ENCODE measurements at places on chromosomes 11 and 22.

- DNase-seq: no peak
Observed at GRCh38 chr11:60370811-60371298, 7.5 kb upstream of the MS4A7 start.

- no peak for DNase-seq
Observed at GRCh38 chr11:107587306-107587979, 3.5 kb upstream of the ELMOD1 start.

DNA sequence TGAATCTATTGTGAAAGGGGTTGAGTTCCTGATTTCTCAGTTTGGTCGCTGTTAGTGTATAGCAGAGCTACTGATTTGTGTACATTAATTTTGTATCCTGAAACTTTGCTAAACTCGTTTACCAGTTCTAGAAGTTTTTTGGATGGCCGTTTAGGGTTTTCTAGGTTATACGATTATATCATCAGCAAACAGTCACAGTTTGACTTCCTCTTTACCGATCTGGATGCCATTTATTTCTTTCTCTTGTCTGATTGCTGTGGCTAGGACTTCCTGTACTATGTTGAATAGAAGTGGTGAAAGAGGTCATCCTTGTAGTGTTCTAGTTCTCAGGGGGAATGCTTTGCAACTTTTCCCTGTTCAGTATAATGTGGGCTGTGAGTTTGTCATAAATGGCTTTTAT lies 24.6 kb upstream of the OOSP4B start:
- no peak for DNase-seq

- peak; percentile 18 for DNase-seq
Observed at GRCh38 chr11:114762408-114762807, 84.1 kb downstream of the NXPE2 start.

- DNase-seq: no peak
Observed at GRCh38 chr11:108824545-108824944, 159.7 kb downstream of the DDX10 start.

DNA sequence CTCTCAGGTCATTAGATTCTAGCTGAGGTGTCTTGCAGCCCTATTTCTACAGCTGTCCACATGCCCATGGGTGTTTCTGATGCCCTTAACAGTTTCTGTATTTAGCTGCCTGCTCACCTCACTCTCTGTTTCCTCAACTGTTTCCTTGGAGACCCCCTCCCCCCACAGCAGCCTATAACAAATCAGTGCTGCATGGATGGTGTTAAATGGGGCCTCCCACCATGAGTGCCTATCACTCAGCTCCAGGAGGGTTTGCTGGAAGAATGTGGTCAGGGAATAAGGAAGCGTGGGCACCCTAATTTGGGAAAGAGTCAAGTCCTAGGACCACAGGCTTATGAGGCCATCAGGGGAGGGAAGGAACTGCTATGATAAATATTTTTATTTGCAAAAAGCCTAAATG lies 8.6 kb downstream of the KLHL35 start:
- DNase-seq: no peak

GRCh38 chr22:42814215-42814614 lies 42.9 kb downstream of the ARFGAP3 start:
- DNase-seq: no peak

DNA sequence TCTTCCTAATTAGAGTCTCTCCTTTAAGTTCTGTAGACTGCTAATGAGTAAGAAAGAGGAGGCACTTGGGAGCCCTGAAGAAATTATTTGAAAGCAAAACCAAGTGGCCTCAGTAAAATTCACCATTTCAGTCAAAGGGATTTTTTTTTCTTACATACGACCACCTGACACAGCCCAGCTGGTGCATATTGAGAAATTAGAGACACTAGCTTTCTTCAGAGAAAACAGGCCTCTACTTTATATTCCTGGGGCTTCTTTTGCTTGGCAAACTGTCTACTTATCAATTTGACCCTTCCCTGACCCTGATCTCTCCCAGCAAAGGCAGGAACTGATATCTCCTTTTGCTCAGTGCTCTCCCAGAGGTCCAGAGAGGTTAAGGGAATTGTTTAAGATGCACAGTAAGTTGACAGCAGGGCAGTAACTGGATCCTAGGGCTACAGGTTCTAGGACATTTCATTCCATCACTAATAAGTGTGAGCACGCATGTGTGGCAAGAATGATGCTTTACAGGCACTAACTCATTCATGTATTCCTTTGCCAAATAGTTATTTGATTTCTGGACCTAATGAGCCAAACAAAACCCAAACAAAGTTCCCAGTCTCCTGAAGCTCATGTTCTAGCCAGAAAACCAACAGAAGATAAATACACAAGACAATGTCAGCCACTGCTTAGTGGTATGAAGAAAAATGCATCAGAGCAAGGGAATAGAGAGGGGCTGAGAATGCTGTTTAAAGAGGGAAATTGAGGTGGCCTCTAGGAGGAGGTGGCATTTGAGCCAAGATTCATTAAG lies 467.6 kb downstream of the SOX6 start:
- DNase-seq: no peak

- no peak for DNase-seq
Observed at GRCh38 chr11:22769081-22769480, 60.5 kb downstream of the SVIP start.

GRCh38 chr11:16812274-16812673 lies 73.8 kb downstream of the C11orf58 start:
- DNase-seq: no peak

- DNase-seq: no peak
Observed at GRCh38 chr11:110728476-110728875, 16.2 kb upstream of the ARHGAP20 start.

GRCh38 chr11:13098616-13099289 lies 89.6 kb downstream of the RASSF10 start:
- DNase-seq: no peak

DNA sequence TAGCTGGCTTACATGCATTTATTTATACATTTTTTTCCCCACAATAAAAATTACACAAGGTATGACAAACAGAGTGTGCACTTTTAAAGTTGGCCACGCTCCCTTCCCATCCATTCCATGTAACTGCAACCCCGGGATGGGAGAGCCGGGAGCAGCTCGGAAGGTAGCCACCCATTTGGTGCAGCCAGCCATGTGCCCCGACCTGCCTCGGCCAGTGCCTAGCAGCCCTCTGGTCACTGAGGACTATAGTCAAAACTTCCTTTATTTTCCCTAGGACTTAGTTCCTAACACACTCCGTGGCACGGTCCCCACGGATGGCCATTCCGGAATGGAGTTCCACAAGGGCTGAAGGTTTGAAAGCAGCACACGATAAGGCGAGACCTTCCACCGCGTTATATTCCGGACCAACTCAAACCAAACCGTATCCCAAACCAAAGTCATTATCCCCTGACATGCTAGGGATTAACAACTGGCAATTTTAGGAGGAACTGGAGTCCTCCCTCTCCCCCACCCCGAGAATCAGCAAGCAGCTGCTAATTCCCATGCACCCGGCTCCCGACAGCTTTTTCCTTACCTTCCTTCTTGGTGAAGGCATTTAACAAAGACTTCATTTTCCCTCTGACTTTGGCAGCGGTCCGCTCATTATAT lies 426.4 kb downstream of the SHANK2 start:
- DNase-seq: no peak

GRCh38 chr11:62611705-62612365 lies 740 bp downstream of the EML3 start:
- DNase-seq: no peak

- no peak for DNase-seq
Observed at GRCh38 chr22:44776605-44777363, 24.4 kb downstream of the ARHGAP8 start.

- DNase-seq: no peak
Observed at GRCh38 chr11:117978991-117979390, 7.2 kb upstream of the IL10RA start.

GRCh38 chr22:50727678-50728522 lies 10.1 kb upstream of the ACR start:
- no peak for DNase-seq

DNA sequence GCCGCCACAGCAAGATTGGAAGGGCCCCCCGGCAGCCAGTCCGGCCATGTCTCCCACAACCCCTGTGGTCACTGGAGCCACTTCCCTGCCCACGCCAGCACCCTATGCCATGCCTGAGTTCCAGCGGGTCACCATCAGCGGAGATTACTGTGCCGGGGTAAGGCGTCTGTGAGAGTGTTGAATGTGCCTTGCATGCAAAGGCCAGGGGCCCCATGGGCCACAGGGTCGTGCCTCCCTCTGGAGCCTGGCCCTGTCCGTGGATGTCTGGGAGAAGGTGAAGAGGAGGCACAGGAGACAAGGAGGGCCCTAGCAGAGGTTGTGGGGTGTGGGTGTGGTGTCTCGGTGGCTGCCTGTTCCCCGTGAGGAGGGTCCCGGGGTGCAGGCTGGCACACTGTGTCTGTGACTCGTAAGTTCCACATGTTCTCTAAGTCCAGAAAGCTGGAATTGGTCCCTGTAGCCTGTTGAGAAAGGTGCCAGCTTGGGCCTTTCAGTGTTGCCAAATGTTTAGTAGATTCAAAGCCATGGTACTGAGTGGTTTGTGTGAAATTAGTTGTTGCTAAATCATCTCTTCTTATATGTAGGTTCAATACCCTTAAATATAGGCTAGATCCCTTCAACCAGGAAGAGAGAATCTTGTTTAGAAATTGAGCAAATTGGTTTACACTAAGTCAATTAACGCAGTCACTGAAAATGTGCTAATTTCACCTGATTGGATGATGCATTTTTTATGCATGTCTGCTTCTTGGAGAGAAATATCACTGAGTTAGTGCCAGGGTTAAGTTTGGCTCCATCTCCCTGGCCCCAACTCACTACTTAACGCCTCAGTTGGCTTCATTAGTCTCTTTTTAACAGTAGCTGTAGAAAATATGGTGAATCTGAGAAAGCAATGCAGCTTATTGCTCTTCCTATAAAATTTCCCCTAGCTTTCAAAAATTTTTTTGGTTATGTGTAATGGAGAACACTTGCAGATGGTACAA lies 23.8 kb downstream of the AMPD3 start:
- no peak for DNase-seq

Measured in NCI-H510A (cell line).